ENCODE measurements at places on chromosomes 11 and 22.

DNA sequence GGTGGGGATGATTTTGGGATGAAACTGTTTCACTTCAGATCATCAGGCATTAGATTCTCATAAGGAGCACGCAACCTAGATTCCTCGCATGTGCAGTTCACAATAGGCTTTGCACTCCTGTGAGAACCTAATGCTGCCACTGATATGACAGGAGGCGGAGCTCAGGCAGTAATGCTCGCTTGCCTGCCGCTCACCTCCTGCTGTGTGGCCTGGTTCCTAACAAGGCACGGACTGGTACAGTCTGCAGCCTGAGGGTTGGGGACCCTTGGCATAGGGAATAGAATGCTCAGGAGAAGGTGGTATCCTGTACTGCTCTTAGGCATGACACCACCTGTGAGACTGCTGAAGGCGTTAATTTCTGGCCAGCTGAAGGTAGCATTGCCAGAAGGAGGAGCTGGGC, 47.0 kb downstream of the STIM1 start:
- DNase-seq: no peak

DNA sequence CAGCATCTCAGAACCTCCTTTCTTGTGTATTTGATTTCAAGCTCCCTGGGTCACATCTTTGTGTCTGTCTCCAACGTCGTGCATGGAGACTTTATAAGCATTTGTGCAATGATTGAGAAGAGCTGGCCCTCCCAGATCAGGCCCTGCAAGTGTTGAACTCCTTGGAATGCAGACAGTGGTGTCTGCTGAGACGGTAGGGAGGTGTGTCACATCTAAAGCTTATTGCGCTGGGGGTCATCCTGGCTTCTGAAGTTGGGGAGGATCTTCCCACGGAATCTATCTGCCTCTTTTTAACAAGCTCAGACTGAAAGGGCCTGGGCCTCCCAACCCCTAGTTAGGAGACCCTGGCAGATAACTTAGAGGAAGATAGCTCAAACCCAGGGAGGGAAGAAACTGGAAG, 6.7 kb downstream of the APLNR start:
- no peak for DNase-seq

- no peak for DNase-seq
Measured at GRCh38 chr22:19478045-19478900, 720 bp downstream of the UFD1 start.

DNA sequence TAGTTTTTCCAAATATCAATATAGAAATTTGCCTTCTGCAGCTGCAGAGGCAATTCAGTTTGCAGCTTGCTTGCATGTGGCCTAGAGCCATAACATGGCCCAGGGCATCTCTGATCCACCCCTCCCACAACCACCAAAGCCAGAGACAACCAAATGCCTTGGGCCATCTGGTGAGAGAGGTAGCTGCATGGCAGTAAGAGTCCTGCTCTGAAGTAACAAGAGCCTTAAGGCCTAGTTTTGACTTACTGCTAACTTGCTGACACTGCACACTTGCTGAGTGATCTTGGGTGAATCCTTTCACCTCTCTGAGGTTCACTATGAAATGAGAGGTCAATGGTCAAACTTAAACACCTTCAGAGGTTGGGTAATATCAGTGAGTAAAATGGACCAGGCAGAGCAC, 4.9 kb upstream of the SPECC1L start:
- no peak for DNase-seq

GRCh38 chr11:36988556-36988955, 390.5 kb upstream of the RAG2 start:
- DNase-seq: no peak

DNA sequence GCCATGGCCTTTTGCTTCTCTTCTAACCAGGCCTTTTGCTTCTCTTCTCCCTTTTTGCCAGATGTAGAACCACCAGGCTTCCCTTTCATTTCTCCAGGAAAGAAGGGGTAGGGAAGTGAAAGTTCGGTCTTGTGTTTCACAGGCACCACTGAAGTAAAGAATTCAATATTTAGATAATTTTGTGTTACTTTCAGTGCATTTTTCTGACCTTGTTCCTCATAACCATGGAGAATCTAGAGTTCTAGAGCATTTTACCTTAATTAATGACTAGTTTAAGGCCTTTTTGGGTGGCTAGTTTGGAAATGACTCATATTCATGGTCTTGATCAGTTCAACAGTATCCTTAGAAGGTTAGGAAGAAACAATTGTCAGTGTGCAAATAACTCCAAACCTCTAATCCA, 22.7 kb downstream of the GRAMD1B start:
- no peak for DNase-seq

DNA sequence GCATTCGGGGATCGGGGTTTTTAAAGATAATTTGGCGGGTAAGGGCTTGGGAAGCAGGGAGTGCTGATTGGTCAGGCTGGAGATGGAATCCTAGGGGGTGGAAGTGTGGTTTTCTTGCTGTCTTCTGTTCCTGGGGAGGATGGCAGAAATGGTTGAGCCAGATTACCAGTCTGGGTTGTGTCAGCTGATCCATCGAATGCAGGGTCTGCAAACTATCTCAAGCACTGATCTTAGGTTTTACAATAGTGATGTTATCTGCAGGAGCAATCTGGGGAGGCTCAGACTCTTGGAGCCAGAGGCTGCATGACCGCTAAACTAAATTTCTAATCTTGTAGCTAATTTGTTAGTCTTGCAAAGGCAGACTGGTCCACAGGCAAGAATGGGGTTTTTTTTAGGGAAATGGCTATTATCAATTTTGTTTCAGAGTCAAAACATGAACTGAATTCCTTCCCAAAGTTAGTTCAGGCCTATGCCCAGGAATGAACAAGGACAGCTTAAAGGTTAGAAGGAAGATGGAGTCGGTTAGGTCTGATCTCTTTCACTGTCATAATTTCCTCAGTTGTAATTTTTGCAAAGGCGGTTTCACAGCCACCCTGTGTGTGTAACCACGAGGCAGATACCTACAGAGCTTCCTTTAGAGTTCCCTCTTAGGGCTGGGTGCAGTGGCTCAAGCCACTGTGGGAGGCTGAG, 10.2 kb downstream of the SCGB1A1 start:
- no peak for DNase-seq
